ENCODE measurements at places on chromosomes 2 and 18. TPM values are rescaled to one million over a fixed set of nuclear protein-coding genes. Genes with fewer than 3 reads are reported as not detected.

PHOSPHO2 gene
- 0.96 TPM for total RNA-seq

CREG2 gene
- 1.7 TPM for total RNA-seq

PDCD1 gene
- total RNA-seq: 0.24 TPM

XIRP2 gene
- total RNA-seq: not detected

TUBA3D gene
- total RNA-seq: not detected

DSC2 gene
- total RNA-seq: 65.4 TPM

STPG4 gene
- not detected for total RNA-seq

NTSR2 gene
- total RNA-seq: not detected

SLC9A4 gene
- total RNA-seq: 2.7 TPM

THAP4 gene
- total RNA-seq: 64.8 TPM

PER2 gene
- total RNA-seq: 1.7 TPM

COL4A4 gene
- 1.9 TPM for total RNA-seq

SERPINB12 gene
- 0.48 TPM for total RNA-seq

ACVR1C gene
- 0.72 TPM for total RNA-seq

LHCGR gene
- not detected for total RNA-seq

ABCG5 gene
- not detected for total RNA-seq

CGREF1 gene
- total RNA-seq: not detected
